ENCODE measurements at places on chromosomes 2 and 18.

DNA sequence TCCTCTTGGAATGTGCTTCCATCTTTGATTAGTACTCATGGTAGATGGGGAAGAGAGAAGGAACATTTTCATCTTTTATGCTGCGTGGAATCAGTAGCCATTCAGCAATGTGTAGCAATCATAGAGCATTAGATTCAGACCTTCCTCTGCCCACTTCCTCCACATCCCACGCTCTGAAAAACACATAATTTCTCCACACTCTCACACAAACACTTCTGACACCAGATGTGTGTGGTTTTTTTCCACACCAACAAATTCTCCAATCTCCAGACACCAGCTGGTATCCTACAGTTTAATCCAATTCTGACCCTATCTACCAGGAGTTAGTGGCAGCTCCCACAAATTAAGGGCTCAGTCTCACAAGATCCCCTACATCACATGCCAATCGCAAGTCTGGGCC lies 103.3 kb downstream of the AOX1 start:
- no peak for DNase-seq

DNA sequence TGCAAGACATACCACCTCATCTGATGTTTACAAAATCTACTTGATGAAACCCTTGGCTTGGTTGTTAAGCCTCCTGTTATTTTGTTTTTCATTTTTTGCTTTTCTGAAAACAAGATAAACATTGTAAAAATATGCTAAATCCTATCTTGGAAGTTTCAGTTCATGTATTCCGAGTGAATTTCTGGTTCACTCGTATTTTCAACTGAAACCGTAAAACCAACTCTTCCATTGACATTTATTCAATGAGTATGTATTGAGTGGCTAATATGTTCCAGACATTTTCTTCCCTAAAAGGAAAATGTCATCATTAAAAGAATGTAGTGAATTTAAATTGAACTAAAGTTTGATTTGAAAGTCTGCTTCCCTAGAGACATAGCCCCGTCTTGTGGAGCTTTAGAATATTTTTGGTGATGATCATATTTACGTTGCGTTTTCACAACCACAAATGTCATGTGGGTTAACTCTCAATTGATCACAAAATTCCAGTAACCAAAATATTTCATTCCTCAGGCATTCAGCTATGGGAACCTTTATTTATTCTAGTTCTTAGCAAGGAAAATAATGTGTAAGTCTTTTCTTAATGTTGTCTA lies 204.2 kb downstream of the MBD2 start:
- DNase-seq = no peak

- no peak for DNase-seq
Measured at GRCh38 chr2:209125291-209125690, 298.6 kb upstream of the MAP2 start.

GRCh38 chr2:236889791-236890704 lies 195.6 kb upstream of the COPS8 start:
- DNase-seq = no peak

- DNase-seq = no peak
Measured at GRCh38 chr18:23088310-23088709, 47.0 kb upstream of the CABLES1 start.

GRCh38 chr2:63875131-63875527 lies 33.4 kb downstream of the UGP2 start:
- no peak for DNase-seq

- no peak for DNase-seq
Measured at GRCh38 chr18:26771524-26771923, 94.0 kb downstream of the AQP4 start.

- DNase-seq = no peak
Measured at GRCh38 chr18:13430663-13431062, 212.1 kb downstream of the LDLRAD4 start.

GRCh38 chr18:9734189-9734588 lies 26.1 kb downstream of the RAB31 start:
- DNase-seq = no peak

DNA sequence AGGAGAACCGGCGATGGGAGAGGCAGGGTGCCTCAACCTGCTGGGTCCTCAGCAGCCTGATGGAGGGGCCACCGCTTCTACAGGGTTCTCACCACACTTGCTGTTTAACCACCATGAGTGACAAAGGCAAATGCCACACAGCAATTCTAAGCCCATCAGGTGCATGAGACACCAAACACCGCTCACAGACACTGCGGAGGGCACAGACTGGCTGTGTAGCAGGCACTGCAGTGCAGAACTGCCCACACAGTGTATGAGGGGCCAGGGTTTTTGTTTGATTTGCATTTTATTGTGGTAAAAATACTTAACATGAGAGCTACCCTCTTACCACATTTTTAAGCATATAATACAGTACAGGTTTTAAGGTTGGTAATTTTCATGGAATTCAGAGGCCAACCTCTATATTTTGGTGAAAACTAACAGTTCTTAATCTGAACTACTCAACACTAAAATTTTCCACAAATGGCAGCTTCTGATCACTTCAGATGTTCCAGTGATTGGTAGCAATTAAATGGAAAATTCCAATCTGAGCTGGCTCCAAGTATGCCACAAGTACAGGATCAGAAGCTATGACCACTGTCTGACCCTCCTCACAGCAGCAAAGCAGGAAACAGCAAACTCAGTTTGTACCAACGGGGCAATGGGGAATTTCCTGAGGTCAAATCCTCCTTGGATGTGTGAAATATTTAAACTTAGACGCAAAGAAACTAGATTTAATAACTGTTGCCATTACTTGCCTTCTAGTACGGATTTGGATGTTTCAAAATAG lies 67.7 kb downstream of the FAM210A start:
- DNase-seq = no peak

- no peak for DNase-seq
Measured at GRCh38 chr18:50159654-50160046, 35.3 kb downstream of the MYO5B start.

DNA sequence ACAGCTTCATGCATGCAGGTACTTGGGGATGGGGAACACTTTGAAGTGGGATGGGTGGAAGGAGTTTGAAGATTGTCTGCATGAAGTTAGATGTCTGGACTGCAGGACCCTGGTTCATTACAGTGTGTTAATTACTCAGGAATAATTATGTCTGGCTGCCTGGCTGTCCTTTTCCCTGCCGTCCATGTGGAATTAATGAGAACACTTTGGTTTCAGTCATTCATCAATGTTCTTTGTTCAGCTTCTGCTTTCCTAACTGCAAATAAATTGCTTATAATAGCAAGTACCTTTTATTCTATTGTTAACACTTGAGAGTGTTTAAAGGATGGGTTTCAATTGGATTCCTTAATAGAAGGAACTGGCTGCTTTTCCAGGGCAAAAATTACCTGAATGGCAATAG lies 35.8 kb downstream of the MTCL1 start:
- no peak for DNase-seq

GRCh38 chr18:41371156-41372045 lies 583.6 kb upstream of the PIK3C3 start:
- peak; percentile 6 for DNase-seq

DNA sequence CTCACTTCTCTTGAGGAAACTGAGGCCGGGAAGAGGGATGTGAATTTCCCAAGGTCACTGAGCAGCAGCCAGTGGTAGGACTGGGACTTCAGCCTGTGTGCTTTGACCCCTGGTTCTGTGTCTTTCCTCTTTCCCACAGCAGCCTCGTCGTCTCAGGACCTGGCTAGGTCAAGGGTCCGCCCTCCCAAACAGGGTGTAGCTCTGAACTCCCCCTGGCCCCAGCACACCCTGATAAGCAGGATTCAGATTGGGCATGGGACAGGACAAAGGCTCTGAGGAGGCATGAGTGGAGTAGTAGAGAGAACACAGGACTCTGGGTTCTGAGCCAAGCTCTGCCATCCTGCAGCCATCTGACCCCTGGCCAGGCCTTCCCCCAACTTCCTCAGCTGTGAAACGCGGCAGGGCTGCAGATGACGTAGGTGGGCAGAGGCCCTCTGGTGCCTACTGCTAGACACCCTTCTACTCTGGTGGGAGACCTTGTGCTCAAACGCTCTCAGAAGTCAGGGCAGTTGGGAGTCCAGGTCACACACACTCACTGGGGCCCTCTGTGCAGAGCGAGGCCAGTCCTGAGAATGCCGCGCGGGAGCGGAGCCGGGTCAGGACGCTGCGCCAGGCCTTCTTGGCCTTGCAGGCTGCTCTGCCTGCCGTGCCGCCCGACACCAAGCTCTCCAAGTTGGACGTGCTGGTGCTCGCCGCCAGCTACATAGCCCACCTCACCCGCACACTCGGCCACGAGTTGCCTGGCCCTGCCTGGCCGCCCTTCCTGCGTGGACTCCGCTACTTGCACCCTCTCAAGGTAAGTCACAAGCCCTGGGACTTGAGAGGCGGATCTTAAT lies 984 bp downstream of the TCF23 start:
- DNase-seq = no peak

DNA sequence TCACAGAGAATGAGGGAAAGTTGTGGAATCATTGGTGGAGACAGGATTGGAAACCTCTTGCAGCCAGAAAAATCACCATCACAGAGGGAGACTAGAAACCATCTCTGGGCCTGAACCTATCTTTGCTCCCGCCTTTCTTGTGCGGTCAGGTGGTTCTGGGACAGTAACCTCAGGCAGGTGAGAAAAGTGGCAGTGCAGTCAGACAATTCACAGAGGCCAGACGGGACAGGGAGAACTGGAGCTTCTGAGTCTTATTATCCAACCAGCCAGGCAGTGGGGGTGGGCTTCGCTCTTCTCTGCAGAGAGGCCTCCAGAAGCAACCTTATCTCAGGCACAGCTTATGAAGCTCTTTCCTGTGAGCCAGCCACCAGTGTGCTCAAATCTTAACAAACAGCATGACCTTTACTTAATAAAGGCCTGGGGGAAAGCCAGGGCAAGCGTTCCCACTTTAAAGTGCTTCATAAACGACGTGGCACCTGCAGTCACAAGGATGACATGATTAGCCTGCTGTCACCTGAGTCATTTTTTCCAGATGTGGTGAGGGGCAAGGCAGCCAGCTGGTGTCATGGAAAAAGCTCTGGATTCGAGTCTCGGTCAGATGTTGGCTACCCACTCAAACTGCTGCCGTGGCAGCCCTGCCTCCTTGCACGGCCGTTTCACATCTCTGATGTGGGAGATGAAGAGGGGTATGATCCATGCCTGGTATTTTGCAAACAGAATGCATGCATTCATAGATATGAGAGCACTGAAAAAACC lies 109.7 kb downstream of the B3GNT2 start:
- DNase-seq = no peak

- DNase-seq = peak; percentile 81
Measured at GRCh38 chr2:239274391-239275043, 126.3 kb downstream of the HDAC4 start.

DNA sequence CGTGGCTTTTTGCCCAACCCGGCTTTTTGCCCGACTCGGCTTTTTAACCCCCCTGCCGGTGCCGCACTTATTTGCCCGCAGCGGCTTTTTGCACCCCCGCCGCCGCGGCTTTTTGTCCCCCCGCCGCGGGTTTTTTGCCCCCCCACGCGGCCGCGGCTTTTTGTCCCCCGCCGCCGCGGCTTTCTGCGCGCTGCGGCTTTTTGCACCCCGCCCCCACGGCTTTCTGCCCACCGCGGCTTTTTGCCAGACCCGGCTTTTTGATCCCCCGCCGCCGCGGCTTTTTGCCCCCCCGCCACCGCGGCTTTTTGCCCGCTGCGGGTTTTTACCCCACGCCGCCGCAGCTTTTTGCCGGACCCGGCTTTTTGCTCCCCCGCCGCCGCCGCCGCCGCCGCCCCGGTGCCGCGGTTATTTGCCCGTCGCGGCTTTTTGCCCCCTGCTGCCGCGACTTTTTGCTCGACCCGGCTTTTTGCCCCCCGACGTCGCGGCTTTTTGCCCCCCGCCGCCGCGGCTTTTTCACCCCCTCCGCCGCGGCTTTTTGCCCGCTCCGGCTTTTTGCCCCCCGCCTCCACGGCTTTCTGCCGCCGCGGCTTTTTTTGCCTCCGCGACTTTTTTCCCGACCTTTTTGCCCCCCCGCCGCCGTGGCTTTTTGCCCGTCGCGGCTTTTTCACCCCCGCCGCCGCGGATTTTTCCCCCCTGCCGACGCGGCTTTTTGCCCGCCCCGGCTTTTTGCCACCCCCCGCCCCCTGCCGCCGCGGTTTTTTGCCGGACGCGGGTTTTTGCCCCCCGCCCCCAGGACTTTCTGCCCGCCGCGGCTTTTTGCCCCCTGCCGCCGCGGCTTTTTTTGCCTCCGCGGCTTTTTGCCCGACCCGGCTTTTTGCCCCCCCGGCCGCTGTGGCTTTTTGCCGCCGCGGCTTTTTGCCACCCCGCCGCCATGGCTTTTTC lies 2786.5 kb downstream of the RPIA start:
- no peak for DNase-seq

- DNase-seq = no peak
Measured at GRCh38 chr2:16128746-16129610, 188.6 kb downstream of the MYCN start.

DNA sequence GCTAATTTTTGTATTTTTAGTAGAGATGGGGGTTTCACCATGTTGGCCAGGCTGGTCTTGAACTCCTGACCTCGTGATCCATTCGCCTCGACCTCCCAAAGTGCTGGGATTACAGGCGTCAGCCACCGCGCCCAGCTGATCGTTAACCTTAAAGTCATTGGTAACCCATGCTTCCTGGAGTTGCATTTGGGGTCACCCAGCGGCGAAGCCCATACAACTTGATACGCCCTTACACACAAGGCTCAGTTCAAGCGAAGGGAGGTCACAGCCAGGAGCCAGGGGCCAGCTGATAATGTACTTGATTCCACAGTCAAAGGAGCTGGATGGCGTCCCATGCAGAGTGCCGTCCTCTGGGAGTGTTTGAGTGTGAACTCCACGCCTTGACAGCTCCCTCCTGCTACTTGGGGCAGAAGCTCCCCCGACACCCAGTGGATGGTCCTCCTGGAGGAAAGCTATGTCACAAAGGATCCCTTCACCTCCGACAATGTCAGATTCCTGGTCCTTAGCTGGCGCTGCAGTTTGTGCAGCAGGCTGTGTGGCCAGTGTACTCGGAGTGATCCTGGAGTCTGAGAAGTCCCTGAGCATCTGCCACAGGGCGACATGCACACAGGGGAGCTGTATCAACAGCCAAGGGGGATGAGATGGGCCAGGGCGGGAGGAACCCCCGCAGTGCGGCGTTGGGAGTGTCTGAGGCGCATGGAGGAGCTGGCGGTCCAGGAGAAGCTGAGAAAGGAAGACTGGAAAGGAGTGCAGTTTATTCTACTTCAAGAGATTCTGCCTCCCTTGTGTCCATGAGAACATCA lies 7.9 kb downstream of the CLHC1 start:
- DNase-seq = no peak

DNA sequence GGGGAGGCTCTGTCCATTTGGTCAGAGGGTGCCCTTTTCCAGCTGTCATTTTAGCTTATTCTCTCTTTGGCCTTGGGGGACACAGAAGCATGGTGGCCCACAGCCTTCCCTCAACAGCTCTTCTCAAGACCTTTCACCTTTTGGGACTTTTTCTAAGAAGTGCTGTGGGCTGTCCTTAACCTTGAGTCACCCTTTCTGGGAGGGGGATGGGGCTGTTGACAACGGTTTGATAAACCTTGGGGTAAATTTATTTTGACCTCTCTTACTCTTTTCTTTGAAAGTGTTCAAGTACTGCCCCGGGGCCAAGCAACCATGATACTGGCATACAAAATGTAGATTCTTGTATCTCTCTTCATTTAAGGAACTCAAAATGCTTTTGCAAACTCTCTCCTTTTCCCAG lies 13.7 kb downstream of the IGFBP5 start:
- DNase-seq = no peak

- no peak for DNase-seq
Measured at GRCh38 chr2:96884299-96885094, 14.6 kb upstream of the SEMA4C start.
